ENCODE measurements at places on chromosomes 3 and 15. TPM values are rescaled to one million over a fixed set of nuclear protein-coding genes. Genes with fewer than 3 reads are reported as not detected.

Gene TMEM207
- polyA plus RNA-seq = not detected

Gene HRH1
- not detected for polyA plus RNA-seq

Gene P3H2
- not detected for polyA plus RNA-seq

Gene ATP11B
- polyA plus RNA-seq = 24.5 TPM

Gene SGO1
- polyA plus RNA-seq = 13.0 TPM

Gene IMPDH2
- polyA plus RNA-seq = 78.6 TPM

Gene ZNF662
- polyA plus RNA-seq = not detected

DNA sequence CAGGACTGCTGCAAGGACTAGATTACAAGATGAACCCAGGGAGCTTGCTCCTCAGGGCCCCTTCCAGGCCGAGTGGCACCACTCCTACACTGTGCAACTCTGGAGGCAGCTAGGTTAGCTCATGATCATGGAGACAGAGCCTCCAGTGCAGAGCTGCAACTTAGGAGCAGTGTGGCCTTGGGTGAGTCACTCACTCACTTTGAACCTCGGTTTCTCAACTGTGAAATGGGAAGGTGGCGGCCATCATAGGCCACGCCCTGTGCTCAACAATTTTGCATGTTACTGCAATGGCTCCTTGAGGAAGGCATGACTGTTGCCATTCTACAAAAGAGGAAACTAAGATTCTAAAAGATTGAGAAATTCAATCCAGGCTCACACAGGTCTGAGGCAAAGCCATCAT is 11.2 kb upstream of the CXCR6 start:
- no peak for DNase-seq

DNA sequence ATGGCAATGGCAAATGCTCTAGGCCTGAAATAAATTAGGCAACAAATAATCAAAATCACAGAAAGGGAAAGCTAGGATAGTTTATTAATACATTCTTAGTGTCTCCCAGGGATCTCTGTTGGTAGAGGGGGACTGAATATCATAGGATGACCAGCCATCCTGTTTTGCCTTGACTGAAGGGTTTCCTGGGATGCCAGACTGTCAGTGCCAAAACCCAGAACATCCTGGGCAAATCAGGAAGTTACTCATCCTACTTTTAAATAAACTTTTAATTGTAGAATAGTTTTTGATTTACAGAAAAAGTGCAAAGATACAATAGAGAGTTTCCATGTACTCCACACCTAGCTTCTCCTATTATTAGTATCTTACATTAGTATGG is 21.8 kb upstream of the SIAH2 start:
- no peak for DNase-seq

GRCh38 chr15:71780115-71780976 is 30.0 kb upstream of the NR2E3 start:
- peak; percentile 16 for DNase-seq

- DNase-seq = no peak
Observed at GRCh38 chr3:180466401-180467011, 135.5 kb upstream of the TTC14 start.

DNA sequence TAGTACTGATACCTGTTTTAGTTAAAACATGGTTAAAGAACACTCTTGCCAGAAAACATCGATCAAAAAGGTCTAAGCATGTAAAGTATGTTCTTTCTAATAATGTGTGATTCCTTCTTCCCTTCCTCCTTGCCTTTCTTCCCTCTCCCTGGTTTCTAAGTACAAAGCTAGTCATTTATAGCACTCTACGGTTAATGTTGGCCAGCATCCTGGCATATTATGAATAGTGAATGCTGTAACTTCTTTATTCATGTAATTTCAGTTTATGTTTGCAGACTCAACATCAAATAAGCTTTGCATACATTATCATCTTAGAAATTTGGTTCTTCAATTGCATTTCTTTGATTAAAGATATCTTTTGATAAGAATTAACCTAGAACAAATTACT is 27.1 kb downstream of the P2RY12 start:
- no peak for DNase-seq

- no peak for DNase-seq
Observed at GRCh38 chr3:169362301-169362700, 301.2 kb downstream of the MECOM start.

DNA sequence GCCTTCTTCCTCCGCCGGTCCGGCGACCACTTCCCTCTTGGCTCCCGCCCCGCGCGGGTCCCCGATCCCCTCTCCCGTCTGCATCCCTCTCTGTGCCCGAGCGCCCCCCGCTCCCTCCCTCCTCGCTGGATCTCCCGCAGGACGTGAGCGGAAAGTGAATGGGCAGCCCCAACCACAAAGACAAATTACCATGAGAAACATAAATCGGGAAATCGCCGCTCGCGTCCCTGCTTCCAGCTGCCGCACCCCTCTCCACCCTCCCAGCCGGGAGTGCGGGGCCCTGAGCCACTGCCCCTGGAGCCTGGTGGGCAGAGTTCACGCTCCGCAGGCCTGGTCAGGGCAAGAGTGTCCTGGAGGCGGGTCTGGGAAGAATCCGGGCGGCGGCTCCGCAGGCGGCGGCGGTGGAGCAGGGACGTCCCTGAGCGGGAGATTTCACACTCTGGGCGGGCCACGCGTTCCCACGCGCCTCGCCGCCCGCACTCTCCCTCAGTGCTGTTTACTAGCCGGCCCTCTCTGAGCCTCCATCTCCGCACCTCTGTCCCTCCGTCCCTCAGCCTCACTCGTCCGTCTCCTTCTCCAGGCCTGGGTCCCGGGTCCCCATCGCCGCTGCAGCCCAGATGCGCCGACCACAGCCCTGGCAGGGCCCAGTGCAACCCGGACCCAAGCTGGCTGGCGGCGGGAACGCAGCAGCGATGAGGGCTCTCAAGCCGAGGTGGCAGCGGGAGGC is 835 bp downstream of the SEMA5B start:
- DNase-seq = no peak

GRCh38 chr3:137348936-137349335 is 391.2 kb downstream of the IL20RB start:
- no peak for DNase-seq

- DNase-seq = no peak
Observed at GRCh38 chr15:70801109-70801508, 37.8 kb upstream of the UACA start.

DNA sequence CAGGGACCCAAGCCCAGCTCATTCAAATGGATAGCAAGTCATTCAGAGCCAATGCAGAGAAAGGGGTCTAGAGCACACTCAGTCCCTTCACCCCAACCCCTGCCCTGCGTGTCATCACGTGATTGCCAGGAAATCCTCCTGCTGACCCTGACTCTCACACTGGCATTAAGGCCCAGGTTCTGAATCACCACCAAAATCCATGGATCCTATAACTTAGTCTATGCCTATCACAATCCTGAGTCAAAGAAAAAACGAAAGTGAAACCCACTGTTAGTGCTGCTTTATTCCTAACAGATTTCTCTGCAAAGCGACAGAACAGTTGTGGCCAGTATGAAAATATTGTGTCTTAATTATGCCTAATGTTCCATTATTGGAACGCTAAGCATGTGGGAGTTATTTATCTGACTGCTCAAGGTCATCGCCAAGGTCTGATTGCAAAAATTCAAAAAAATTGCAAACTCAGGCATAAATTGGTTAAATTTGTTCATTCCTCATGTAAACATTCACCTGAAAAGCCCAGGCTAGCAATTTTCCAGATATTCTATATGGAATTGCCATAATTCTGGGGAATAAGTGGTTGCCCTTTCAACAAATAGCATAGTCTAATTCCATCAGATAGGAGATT is 108.7 kb upstream of the EIF1B start:
- DNase-seq = no peak

DNA sequence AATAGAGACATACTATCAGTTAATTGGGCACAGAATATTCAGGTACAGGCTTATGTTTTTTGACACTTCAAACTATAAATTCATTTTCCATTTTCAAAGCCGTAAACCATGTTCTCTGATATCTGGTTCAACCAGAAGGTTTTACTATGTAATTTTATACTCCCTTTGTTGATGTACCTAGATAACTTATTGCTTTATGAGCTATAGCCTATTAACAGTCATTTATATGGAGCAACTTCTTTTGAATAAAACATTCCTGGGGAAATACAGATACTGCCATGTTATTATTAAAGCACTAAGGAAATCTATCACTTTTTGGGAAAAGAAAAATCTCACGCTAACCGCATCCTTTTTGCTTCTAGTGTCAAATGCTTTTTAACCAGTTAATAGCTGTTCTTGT is 505.6 kb downstream of the PYDC2 start:
- DNase-seq = no peak

DNA sequence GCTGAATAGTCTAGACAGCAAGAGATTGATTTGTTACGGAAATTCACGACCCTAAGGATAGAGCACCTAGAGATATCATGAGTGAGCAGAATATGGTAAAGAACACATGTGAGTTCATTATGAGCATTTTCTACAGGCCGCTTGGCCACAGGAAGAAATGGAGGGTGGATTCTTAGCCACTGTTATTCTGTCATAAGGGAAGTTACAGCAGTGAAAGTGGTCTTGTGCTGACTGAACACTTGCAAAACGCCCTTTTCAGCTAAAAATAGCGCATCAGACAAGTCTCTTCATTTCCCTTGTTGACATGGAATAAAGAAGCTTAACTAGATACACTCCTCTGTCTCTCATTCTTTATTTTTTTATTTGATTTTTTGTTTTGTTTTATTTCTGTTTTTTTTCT is 19.8 kb downstream of the DGKG start:
- no peak for DNase-seq

- no peak for DNase-seq
Observed at GRCh38 chr15:59194639-59195325, 11.9 kb upstream of the LDHAL6B start.

DNA sequence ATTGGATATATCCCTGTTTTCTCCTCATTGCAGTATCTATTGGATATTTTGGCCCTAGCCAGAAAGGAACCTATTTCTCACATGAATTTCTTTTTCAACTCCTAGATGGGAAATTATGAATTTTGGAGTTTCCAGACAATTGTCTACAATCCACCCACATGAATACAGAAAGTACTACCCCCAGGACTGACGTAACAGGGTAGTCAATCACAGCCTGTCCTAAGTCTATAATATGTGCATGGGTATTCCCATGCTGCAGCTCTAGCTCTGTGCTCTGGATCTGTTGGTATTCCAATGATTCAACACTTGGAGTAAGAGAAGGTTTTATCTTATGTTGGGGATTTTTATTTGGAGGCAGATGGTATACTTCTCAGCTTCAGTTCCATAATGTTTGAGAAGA is 393.1 kb upstream of the ARRDC4 start:
- no peak for DNase-seq

GRCh38 chr3:169363318-169364265 is 299.9 kb downstream of the MECOM start:
- no peak for DNase-seq

Data from naive B cell (primary cell).